Inflammatory macrophage treated with lipopolysaccharide for 4 hours (primary cell): ENCODE measurements at places on chromosomes 3 and 15.
A peak's percentile ranks its signal among the peaks of the same experiment; 100 is the strongest.

DNA sequence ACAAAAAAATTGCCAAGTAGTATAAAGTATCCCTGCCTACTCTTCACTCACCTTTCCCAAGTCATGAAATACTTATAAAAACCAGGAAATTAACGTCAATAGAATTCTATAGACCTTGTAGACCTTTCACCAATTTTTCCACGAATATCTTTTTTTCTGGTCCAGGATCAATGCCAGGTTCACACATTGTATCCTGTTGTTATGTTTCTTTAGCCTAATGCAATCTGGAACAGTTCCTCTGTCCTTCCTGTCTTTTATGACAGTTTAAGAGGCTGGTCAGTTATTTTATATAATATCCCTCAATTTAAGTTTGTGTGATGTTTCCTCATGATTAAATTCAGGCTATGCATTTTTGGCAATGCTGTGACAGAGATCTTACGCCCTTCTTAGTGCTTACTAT, 63.2 kb upstream of the MAGI1 start:
- no peak for DNase-seq

DNA sequence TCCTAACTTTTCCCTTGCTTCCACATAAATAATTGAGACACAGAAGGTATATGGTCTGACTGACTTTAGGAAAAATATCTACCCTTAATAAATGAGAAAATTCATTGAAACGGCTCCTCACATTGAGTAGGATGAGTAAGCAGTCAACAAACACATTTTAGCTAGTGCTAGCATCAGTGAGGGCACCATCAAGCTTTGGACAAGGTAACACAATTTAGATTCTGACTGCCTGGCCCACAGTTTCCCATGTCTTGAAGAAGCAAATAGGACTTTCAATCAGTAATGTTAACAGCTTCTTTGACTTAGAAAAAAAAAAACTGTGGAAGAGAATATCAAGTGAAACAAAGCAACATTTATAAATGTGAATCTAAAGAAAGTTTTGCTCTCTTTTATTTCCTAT, 70.1 kb upstream of the MBNL1 start:
- no peak for DNase-seq

DNA sequence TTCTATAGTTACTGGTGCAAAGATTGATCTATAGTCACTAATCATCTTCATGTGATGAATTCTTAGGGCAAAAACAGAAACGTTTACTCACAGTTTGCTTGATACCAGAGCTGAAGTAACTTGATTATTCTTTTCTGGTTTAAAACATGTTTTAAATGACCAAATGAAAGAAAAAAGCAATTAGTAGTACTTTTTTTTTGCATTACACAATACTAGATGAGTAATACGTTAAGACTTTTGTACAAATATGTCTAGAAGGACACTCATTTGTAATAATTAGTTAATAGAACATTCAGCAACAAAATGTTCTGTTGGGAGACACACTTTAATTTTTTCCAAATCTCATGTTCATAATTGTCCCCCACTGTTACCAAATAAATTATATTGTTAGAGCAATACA, 523.2 kb downstream of the SOX2 start:
- DNase-seq: no peak

DNA sequence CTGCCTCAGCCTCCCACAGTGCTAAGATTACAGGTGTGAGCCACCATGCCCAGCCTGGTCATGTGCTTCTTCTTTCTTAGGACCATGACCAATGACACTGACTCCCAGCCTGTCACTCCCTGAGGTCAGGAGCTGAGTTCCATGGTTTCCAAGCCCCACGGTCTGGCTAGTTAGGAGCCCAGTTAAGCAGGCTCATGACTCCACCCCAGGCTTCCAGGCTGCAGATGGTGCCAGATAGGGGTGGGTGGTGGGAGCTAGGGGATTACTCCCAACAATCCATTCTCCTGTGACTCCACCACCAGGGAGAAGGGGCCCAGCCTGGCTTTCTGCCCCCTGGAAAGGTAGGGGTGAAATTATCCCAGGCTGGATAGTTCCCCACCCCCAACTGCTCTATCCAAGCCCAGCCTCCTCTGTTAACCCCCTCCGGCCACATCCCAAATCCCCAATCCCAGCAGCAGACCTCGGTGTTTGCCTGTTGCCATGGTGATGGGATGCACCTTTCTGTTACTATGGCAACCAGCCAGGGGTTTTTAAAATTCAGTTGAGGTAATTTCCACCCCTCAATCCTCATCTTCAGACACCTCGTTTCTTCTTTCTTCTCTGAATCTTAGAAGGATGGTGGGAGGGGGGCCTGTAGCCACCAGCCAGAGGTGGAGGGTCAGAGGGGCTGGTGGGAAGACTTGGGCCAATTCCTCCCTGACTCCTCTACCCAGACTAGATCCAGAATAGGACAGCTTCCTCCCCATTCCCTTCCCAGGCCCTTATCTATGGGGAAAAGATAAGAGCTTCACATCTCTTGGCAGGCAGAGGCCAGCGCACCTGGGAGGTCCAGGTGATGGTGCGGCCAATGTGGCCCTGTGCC, 22.5 kb upstream of the SEMA3F start:
- no peak for DNase-seq

GRCh38 chr3:99499235-99500158, 138.9 kb upstream of the COL8A1 start:
- peak; percentile 60 for DNase-seq

DNA sequence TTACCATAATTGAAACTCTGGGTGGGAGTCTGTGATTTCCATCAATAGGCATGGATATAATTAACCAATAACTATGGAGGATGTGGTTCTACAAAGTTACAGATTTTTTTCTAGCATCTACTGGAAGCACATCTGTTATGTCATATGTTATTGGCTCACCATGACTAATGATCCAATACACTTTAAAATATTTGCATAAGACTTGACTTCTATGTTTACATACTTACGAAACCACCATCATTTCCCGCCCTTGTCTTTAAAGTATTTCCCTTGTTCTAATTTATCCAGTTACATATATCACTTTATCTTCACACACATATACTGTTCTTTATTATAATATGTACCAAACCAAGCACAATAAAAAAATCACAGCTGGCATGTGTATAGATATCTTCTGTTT, 380.3 kb upstream of the CBLB start:
- DNase-seq: peak; percentile 24

DNA sequence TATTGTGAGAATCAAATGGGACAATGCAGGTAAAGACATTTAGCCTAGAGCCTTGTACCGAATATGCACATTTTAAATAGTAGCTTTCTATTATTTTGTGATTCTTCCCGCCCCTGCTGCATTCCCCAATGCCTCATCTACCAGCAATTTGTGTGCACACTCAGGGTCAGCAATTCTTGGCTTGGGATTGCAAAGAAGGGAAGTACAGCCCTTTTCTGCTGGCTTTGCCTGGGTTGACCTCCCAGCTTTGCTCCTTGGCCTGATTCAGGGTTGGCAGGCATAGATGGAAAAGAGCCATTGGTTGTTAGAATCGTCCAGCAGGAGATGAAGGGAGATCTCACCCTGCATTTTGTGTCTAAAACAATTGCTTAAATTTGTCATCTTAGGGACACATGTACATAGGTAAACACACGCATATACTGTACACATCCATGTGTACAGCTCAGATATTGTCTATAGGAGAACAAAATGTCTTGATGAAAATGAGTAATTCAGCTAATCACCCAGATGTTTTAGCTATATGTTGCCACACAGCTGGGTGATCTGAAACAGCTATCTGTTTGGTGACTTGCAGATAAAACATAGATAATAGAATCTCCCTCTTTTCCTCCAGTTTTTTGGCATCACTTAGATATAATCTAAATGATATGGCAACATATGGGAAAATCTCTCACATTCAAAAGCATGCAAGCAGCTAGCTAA, 340.9 kb upstream of the TBL1XR1 start:
- no peak for DNase-seq

- DNase-seq: peak; percentile 40
Observed at GRCh38 chr3:105459566-105460290, 93.0 kb downstream of the ALCAM start.
